Muscle of leg (tissue), 16 donors: ENCODE measurements at places on chromosomes 5 and 9.

DNA sequence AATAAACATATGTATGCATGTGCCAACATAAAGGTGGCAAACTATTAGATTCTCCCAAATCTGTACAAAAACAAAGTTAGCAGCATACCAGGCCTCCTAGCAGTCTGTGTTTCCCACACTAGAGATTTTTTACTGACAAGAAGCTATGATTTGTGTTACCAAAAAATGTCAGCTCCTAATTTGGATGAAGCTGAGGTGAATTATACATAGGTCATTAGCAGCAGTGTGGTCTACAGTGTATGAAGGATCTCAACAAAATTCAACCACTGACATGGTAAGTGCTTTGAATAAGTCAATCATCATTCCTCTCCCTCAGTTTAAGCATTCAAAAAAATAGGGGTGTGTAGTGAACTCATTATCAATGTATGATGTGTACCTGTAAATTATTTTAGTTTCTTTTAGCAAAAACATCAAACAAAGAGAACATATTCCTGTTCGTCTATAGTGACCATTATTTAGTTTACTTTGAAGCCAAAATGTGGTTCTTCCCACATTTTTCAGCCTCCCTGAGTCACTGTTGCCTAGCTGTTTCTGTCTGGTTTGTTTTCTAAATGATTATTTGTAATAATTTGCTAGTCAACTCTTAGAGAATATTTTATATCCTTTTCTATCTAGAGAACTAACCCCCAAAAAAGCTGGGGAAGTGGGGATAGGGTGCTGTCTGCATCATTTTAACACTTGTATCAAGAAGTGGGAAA is 52.1 kb upstream of the RGMB start:
- no peak for DNase-seq

DNA sequence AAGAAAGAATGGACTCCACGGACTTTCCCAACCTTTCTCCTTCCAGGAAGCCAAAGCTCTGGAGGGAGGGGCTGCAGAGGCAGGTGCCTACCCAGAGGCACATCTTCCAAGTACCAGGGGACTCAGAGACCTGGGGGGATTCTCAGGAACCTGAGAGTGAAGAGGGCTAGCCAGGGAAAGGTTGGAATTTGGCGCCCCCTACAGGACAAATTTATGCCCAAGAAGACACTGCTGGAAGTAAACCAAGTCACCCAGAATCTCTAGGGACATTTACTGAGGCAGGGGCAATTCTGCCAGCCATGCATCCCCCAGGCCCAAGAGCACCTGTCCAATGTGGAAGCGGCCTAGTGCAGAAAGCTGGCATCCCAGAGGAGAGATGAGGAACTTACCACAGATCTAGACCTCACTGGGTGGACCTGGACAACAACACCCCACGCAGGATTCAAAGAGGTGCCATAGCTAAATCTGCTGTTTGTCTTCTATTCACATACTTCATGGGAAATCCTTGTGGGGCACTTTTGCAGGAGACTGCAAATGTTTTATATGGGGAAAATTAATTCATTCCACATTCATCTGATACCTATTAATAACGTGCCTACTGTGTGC is 25.9 kb upstream of the IDNK start:
- DNase-seq, result peak; percentile 26

GRCh38 chr5:66553916-66554575 is 42.1 kb upstream of the MAST4 start:
- DNase-seq, result peak; percentile 52

- peak; percentile 81 for DNase-seq
Observed at GRCh38 chr5:115686738-115687074, 60.9 kb upstream of the TMED7 start.

GRCh38 chr9:108761655-108762347 is 94.0 kb downstream of the ACTL7B start:
- peak; percentile 70 for DNase-seq

DNA sequence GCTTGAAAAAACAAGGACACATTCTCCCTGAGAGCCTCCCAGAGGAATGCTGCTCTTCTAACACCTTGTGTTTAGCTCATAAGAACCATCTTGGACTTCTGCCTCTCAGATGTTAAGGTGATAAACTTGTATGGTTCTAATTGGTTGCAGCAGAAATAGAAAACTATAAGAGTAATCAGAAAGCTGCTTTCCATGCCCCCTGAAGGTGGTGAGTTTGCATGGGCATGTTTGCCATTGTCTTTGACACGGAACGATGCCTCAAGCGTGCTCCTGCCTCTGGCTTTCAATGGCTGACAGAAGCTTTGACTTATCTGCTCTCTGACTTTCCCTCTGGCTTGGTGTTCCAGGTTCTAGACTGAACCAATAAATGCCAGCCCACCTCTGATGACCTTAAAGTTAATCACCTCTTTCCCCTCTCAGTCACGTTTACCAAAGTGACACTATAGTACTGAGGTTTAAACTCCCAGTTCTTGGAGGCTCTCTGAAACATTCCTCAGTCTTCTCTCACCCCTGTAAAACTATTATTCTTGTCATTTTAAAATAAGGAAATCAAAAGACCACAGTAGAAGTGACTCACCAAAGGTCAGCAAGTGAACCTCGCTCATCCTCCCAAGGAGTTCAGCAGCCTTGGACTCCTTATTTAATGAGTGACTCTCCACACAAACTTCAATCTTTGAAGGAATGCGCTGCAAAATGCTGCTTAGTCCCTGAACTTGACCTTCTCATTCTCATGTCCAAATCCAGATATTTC is 103.6 kb downstream of the PIK3R1 start:
- no peak for DNase-seq

DNA sequence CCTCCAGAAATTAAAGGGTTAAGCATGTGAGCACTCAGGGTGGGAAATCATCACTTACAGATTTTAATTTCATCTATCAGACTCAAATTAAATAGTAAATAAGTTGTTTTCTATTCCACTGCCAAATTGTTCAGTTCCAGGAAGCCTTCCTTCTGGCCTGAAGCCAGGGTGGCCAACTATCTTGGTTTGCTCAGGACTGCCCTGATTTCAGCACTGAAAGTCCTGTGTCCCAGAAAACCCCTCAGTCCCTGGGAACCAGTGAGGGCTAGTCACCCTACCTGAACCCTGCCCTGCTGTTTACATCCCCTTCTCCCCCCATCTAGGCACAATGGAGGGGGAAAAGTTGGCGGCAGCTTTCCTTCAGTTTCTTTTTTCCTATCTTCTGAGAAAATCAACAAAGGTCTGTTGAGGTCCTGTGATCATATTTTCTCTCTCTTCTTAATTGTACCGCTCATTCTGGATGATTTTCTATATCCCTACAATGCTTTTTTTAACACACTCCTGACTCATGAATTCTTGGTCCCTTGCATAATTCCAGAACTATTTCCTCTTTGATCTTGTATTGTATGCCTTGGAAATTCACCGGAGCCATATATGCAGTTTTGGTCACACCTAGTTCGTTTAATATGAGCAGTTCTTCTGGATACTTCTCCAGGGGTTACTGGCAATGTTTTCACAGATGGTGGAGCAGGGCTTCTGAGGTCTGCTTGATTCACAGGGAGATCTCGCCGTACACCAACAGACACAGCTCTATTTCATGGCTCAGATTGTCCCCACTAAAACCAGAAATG is 103.8 kb downstream of the MAP1B start:
- DNase-seq, result peak; percentile 44

DNA sequence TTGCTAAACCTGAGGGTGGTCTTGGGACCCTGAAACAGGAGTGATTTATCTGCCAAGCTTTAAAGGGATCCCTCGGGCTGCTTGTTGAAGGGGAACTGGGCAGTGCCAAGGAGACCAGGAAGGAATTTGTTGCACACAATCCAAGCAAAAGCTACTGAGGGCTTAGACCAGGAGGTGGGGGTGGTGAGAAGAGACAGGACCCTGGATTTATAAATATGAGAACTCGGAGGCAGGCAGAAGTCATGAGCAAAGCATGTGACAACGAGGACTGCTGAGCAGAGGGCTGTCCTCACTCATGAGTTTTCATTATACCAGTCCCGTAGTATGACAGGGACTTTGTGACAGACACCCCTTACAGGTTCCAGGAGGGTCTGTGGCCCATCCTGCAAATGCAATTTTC is 237.3 kb downstream of the DRD1 start:
- DNase-seq, result no peak

- no peak for DNase-seq
Observed at GRCh38 chr9:28539434-28540070, 966.3 kb upstream of the C9orf72 start.

- no peak for DNase-seq
Observed at GRCh38 chr9:79896390-79896980, 324.7 kb downstream of the TLE4 start.

DNA sequence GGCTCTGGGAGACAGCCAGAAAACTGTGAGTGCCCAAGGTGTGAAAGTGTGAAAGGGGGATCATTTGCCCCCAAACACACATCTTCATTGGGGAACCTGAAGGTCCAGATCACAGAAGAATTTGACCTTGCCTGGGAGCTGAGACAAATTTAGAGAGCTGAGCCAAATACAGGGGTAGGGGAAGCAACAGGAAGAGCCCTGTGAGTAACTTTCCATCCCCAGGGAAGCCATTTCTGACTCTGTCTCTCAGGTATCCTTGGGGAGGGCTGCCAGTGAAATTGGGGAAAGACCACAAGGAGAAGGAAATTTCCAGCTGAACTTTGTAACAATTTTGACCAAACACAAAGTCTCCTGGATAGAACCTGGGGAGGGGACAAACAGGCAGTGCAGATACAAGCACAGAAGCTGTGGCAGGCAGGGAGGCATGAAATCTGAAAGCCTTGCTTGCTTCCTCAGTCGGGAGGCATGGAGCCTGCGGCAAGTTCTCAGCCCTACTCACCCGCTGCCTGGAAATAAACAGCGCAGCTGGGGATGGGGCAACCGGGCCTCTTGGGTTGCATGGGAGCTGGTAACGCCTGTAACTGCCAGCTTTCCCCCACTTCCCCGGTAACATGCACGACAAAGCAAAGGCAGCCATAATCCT is 31.5 kb upstream of the ZCCHC9 start:
- no peak for DNase-seq

- DNase-seq, result no peak
Observed at GRCh38 chr9:98885575-98886295, 58.0 kb upstream of the COL15A1 start.

DNA sequence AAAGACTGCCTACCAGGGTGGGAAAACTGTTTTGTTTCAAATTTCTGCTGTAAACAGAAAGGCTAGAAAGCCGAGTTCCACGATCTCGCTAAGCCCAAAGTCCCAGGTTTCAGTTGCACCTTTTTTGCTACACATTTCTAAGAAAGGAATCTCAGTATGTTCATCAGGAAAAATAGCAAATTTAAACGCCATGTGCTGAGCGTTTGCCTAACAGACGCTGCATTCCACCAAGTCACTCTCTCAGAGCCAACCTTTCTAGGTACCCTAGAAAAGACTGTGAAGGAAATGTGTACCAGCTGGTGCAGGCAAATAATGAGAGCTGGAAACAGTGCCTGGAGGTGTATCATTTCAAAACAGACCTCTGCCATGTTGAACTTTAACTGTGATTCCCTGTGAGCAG is 71.8 kb downstream of the FRMD3 start:
- DNase-seq, result no peak

- no peak for DNase-seq
Observed at GRCh38 chr5:52767766-52768480, 19.8 kb upstream of the ITGA1 start.

- no peak for DNase-seq
Observed at GRCh38 chr5:79619854-79620253, 7.6 kb downstream of the TENT2 start.

GRCh38 chr9:19720377-19720776 is 68.5 kb downstream of the SLC24A2 start:
- DNase-seq, result peak; percentile 62

GRCh38 chr9:75200892-75201470 is 112.7 kb downstream of the OSTF1 start:
- DNase-seq, result peak; percentile 33

GRCh38 chr5:147156012-147156411 is 78.8 kb upstream of the STK32A start:
- peak; percentile 21 for DNase-seq

GRCh38 chr9:3708751-3709150 is 182.9 kb upstream of the RFX3 start:
- peak; percentile 17 for DNase-seq

DNA sequence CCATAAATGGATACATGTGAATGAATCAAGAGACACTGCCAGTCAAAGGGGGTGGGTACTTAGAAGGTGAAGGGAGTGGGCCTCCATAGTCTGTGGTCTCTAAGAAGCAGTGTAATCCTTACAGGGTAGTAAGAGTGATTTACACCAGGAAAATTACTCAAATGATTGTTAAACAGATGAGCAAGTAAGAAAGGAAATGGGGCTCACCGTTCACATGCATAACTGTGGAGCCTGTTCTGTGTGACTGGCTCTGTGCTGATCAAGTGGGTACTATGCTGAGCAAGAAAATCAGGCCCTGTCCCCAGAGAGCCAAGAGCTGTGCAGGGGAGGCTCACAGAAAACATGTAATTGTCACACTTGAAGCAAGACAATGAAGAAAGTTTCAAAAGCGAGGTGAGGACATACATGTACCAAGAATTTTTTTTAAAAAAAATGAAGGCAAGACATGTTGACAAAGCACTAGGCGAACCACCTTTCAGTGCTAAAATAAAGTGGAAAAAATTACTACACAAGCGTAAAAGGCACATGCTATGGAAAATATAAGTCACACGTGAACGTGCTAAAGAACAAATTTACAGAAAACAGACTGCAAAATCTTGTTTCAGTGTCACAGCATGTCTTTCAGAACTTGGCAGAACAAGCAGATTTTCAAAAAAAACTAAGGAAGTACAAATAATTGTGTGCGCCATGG is 2.5 kb downstream of the BTNL8 start:
- DNase-seq, result no peak

- DNase-seq, result peak; percentile 75
Observed at GRCh38 chr5:54676481-54677340, 159.2 kb downstream of the SNX18 start.

GRCh38 chr5:95281226-95281625 is 3.7 kb downstream of the MCTP1 start:
- no peak for DNase-seq
